ENCODE measurements at places on chromosomes 16 and 17. TPM values are rescaled to one million over a fixed set of nuclear protein-coding genes. Genes with fewer than 3 reads are reported as not detected.

GRCh38 chr17:59617156-59617732 is 2.5 kb upstream of the CLTC start:
- no peak for DNase-seq

Gene ACSM5
- polyA plus RNA-seq = 6.4 TPM

GRCh38 chr16:67546761-67547422 is 15.4 kb upstream of the CTCF start:
- DNase-seq = peak; percentile 60

DNA sequence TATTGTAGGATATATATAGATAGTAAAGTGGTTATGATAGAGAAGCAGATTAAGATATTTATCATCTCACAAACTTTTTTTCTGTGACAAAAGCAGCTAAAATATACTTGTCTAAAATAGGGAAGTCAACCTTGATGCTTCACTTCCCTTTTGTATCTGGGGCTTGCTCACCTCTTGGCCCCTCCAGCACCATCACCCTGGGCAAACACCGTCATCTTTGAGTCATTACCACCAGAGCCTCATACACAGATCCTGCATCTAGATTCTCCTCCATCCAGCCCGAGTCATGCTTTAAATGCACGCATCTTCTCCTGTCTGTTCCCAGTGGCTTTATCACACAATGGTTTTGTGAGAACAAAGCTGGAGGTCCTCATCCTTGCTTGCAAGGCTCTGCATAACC is 1062.7 kb upstream of the EEF2KMT start:
- no peak for DNase-seq

GRCh38 chr17:20300436-20300934 is 166.9 kb downstream of the LGALS9B start:
- DNase-seq = no peak

Gene RNF227
- 4.5 TPM for polyA plus RNA-seq

Gene PLA2G10
- 1.2 TPM for polyA plus RNA-seq

GRCh38 chr17:11625878-11626277 is 27.6 kb downstream of the DNAH9 start:
- DNase-seq = no peak

Gene YBX2
- 4.7 TPM for polyA plus RNA-seq

GRCh38 chr16:49602201-49602975 is 228.8 kb downstream of the C16orf78 start:
- DNase-seq = peak; percentile 83

- no peak for DNase-seq
Observed at GRCh38 chr17:42182927-42183734, 2.1 kb downstream of the HCRT start.

DNA sequence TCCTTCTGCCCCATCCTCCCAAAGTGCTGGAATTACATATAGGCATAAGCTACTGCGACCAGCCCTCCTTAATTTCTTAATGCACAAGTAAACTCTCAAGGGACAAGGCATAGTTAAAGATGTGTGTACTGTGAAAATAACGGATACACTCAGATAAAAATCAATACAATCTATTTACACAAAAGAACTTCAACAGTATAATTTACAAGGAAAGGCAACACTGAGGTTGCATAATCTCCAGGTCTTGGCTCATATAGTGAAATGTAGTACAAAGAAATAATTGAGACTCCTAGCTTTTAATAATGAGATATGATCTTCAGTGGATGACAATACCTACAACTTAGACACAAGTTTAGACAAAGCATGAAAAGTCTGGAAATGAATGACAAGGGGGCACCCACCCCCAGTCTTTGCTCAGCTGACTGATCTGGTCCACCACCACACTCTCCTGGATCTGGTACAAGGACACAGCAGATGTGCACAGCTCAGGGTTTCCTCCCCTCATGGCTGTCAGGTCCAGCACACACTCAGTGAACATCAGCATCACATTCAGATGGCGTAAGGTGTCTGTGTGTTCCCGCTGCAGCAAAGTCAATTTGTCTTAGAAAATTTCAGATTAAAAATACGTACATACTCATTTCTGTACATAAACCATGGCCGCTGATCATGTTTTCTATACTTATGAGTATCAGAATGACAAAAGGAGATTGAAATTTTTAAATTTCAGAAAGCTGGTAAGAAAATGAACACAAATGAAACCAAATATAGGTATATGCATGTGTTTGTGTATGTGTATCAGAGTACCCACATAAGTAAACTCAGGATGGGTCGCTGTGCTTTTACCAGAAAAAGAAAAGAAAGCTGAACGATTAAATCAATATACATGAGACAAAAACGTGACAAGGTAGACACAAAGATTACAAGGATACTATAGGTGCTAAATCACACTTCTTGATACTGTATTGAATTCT is 33.7 kb upstream of the ALDH3A1 start:
- no peak for DNase-seq

- DNase-seq = no peak
Observed at GRCh38 chr16:9109255-9109654, 17.8 kb downstream of the HAPSTR1 start.

- DNase-seq = no peak
Observed at GRCh38 chr17:72788950-72789585, 303.4 kb downstream of the SLC39A11 start.

Gene CRK
- polyA plus RNA-seq = 53.3 TPM

DNA sequence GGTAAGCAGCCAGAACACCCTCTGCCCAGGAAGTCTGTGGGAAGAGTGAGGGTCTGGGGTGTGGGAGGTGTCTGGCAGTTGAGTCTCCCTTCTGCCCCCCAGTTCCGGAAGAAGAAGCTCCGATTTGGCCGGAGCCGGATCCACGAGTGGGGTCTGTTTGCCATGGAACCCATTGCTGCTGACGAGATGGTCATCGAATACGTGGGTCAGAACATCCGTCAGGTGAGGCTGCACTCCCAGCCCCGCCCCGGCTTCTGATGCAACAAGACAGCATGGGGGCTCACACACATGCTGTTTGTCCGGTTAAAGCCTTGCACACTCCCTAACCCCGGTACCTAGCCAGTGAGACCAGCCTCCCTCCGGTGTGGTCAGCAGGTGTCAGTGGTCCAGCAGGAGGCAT is 4.0 kb upstream of the HSD3B7 start:
- no peak for DNase-seq

DNA sequence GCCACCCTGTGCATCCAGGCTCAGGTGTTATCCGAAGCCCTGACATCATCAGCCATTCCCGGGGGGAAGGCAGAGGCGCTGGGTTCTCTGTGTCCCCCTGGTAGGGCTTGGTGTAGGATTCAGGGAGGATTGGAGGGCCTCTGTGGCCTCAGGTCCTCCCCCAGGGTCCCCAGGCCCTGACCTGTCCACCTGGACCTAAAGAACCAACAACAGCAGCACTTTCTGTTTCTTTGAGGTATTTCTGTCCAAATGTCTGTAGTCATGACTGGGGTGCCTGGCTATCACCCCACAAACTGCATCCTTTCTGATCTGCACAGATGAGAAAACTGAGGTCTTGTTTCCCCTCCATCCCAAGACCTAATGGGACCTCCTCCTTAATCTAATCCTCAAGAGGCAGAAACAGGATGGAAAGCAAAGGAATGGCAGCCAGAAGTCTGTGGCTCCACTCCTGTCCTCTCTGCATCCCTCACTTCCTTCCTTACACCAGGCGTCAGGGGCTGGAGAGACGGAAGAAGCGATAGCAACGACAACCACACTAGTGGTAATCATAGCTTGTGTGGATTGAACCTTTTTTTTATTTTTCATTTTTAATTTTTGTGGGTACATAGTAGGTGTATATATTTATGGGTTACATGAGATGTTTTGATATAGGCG is 11.8 kb downstream of the NLRC5 start:
- no peak for DNase-seq

Gene DPEP1
- 60.1 TPM for polyA plus RNA-seq

- no peak for DNase-seq
Observed at GRCh38 chr17:75707079-75707571, 14.1 kb upstream of the ITGB4 start.

Measured in renal pelvis (tissue), 12 donors.